ENCODE measurements at places on chromosomes 2 and 18.
A peak's percentile ranks its signal among the peaks of the same experiment; 100 is the strongest.

DNA sequence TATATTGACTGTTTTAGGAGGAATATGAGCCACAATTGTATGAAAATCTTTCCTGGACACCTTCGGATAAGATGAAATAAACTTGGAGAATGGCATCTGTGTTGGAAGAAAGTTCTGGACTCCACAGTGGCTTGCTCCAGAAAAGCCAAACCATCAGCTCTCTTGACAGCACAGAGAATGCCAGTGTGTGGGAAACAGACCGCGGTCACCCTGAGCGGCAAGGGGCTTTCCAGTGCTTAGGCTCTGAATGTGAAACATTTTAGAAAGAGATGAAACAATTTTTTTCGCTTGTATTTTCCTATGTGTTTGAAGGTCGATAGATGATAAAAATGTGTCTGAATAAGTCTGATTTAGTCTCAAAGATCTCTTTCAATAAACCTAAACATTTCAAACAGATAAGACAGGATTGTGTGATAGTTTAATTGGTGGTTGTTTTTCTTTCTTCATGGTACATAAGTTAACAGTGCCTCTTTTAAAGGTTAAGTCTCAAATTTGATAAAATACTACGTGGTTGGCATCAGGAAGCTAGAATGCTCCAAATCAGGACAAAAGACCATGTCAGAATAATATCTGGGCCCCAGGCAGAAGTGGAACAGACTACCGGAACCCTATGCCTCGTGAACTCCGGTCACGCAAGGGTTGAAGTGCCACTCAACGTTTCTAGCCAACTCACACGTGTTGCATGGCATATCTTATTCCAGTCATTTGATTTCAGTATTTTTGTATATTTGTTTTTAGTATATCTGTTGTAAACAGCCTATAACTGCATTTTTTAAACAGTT lies 28.9 kb downstream of the PTGR3 start:
- DNase-seq: no peak

DNA sequence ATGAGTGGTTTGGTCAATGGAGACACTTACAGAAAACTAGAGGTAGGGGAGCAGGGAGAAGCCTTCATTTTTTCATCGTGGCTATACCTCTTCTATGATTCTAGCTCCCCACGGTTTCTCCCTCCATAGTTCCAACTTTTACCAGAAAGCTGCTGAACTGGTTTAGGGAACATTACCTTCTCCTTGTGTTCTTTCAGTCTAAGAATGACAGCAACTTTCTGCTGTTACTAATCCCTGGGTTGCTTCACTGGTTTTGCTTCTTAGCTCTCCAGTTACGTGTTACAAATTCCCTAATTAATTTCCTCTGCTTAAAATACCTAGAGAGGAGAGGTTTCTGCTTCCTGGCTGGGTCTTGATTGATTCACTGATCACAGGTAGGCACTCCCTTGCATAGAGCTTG lies 499.9 kb downstream of the SLC4A3 start:
- DNase-seq: no peak

DNA sequence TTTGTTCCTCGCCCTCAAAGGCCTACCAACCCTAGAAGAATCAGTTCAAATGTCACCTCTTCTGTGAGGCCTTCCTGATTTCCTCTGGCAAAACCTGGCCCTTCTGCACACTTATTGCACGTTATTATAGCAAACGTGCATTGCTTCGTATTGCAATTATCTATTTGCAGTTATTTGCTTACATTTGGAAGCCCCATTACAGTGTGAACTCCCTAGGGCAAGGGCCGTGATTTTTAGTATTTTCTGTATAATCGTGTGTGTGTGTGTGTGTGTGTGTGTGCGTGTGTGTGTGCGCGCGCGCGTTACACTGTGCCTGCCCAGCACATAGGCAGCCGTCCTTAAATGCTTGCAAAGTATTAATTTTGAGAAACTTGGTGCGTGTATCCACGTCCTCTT lies 460 bp upstream of the SEMA4F start:
- DNase-seq: no peak

DNA sequence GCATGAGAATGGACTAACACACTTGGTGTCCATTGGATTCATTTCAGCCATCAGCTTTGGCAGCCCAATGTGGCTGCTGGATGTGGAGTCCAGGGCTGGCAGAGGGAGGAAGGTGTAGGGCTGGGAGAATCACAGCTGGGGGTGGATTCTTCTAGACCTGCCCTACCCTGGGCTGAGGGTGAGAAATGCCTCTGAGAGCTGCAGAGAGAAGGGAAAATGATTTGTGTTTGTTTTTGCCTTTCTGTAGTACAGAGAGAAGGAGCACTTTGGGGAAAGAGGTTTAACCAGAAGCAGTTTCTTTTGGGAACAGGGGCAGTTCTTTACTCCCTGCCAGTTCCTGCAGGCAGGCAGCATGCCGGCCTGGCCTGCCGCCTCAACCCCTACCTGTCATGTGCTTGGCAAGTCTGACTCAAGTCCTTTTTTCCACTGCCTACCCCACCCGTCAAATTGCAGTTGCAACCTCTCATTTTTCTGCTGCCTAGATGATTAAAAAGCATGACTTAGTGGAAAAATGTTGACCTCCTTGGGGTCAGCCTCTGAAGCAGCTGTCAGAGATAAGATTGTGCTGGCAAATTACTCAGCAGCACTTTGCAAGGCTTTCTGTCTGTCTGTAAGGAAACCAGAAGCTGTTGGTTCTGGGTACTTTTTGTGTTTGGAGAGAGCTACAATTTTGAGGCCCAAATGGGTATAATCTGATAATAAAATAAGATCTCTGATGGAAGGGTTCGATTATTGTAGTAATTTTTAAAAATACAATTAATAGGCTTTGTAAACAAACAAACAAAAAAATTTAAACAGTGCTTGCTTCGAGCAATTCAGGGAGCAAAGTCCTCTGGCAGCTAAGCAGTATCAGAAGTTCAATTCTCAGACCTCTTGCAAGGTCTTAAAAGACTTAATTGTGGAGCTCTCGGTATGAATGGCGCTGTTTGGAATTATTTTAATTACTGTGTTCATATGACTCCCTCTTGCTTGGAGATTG lies 21.7 kb downstream of the LBH start:
- no peak for DNase-seq

GRCh38 chr2:60891180-60891579 lies 9.8 kb downstream of the REL start:
- DNase-seq: no peak

DNA sequence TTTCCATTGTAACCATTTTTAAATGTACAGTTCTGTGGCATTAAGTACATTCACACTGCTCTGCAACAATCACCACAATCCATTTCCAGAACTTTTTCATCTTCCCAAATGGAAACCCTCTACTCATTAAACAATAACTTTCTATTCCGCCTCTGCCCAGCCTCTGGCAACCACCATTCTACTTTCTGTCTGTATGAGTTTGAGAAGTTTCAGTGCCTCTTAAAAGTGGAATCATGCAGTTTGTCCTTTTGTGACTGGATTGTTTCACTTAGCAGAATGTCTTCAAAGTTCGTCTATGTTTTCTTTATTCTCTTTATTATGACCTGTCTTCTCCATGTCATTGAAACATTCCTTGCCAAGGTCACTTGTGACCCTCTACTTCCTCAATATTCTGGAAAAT lies 22.0 kb upstream of the PELI1 start:
- DNase-seq: no peak

- no peak for DNase-seq
Observed at GRCh38 chr18:6199777-6200176, 214.9 kb downstream of the L3MBTL4 start.

DNA sequence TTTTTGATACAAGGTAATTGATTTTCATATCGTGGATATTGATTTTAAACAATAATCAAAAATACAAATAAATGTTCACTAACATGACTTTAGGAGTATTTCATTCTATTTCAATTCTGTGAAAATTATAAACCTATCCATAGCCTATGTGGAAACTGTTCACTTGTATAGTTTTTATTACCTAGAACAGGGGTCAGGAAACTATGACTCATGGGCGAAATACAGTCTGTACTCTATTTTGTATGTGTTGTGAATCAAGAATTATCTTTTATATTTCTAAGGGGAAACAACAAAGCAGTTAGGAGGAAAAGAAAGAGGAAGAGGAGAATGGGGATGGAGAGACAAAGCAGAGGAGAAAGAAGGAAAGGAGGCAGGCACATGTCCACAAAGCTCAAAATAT lies 181.7 kb upstream of the VRK2 start:
- no peak for DNase-seq

- DNase-seq: no peak
Observed at GRCh38 chr2:64675860-64676259, 22.1 kb upstream of the SERTAD2 start.

DNA sequence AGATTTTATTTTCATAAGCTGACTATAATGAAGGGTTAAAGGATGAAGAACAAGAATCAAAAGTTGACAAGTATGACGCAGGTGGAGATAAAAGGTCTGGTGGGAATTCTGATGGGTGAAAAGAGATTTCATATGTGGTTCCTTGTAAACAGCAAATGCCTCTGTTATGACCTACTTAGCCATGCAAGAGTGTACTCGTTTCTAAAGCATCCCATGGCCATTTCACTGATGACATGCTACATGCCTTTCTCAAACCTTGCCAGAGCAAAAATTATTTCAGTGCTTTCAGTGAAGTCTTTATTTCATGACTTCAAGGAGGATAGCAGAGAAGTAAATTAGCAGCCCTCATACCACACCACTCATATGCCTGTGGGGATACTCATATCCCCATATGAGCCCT lies 71.7 kb downstream of the FEZ2 start:
- DNase-seq: no peak

DNA sequence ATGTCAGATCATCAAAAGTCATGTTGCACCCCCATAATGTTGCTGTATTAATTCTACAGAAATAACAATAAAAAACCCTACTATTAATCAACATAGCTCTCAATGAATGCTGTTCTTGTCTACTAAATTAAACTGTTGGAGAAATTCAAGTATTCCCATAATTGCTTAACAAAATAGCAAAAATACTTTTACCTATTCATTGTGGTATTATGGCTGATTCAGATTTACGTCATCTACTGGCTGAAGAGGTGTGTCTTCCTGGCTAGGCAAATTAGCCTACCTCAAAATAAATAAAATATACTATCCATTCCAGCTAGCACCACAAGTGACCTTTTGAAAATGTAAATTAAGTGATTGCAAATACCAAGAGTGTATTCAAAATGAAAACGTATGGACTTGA lies 249.4 kb downstream of the MEIS1 start:
- DNase-seq: no peak

GRCh38 chr2:180247658-180248057 lies 240.6 kb upstream of the CWC22 start:
- no peak for DNase-seq

DNA sequence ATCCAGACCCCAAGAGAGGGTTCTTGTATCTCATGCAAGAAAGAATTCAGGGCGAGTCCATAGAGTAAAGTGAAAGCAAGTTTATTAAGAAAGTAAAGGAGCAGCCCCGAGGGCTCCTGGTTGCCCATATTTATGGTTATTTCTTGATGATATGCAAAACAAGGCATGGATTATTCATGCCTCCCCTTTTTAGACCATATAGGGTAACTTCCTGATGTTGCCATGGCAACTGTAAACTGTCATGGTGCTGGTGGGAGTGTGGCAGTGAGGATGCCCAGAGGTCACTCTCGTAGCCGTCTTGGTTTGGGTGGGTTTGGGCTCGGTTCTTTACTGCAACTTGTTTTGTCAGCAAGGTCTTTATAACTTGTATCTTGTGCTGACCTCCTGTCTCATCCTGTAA lies 750.2 kb upstream of the FANCL start:
- no peak for DNase-seq

- DNase-seq: no peak
Observed at GRCh38 chr2:3449086-3449485, 69.6 kb downstream of the TRAPPC12 start.

- no peak for DNase-seq
Observed at GRCh38 chr2:85584354-85584856, at the start of gene VAMP5. Gene VAMP5 (plus strand): TSS chr2:85584431. CDS start chr2:85584491, 60 bp downstream.

- DNase-seq: no peak
Observed at GRCh38 chr2:210798180-210798579, 241.8 kb downstream of the CPS1 start.

- DNase-seq: no peak
Observed at GRCh38 chr2:121409388-121409787, 121.3 kb upstream of the RNU4ATAC start.

DNA sequence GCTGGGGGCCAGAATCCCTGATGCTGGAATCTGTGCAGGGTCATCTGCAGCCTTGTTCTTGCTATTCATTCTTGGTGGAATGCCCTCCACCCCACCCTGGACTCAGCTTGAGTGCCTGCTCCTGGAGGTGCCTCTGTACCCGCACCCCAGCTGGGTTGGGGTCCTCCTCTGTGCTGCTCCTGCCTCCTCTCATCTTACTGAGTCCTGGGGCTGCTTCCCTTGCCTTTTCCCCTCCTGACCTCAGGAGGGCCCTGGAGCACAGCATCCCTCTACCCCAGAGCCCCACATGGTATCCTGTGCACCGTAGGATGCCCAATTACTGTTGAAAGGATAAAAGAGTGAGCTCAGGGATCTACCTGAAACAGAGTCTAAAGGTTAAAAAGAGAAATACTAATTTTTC lies 81.6 kb downstream of the CIB4 start:
- DNase-seq: no peak

GRCh38 chr2:675051-675450 lies 2.2 kb downstream of the TMEM18 start:
- DNase-seq: no peak

GRCh38 chr2:37877457-37878315 lies 47.4 kb upstream of the RMDN2 start:
- peak; percentile 56 for DNase-seq

DNA sequence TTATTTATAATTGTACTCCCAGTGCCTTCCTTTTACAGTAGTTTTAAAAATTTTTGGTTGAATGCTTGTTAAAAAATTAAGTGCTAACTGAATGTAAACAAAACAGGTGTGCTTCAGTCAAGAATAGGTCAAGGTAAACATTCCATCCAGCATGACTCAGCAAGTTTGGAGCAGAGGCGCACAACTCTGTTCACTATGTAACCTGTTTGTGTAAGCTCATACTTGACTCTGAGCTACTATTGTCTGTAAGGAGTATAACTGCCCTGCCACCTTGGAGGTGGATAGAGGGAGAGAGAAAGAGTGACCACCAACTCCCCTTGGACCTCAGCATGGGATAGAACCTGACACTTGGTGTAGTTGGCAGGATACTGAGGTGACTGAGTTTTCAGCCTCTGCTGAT lies 207.4 kb upstream of the SYT4 start:
- DNase-seq: no peak

- DNase-seq: no peak
Observed at GRCh38 chr2:101596333-101596732, 101.2 kb upstream of the MAP4K4 start.

GRCh38 chr2:113879457-113879856 lies 10.4 kb upstream of the ACTR3 start:
- DNase-seq: no peak

DNA sequence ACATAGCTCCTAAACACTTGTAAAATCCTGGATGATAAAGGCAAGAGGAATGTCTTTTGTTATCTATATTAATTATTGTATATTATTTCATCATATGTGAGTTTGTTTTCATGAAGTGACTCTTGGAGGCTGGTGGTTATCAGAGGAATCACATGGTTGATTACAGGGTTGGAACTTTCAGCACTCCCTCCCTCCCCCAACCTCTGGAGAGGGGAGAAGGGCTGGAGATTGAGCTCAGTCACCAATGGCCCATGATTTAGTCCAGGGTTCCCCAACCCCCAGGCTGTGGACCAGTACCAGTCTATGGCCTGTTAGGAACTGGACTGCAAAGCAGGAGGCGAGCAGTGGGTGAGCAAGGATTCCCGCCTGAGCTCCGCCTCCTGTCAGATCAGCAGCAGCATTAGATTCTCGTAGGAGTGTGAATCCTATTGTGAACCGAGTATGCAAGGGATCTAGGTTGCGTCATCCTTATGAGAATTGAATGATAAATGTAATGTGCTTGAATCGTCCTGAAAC lies 37.7 kb downstream of the FBXO48 start:
- no peak for DNase-seq

GRCh38 chr2:39913648-39914461 lies 134.8 kb upstream of the THUMPD2 start:
- peak; percentile 58 for DNase-seq
